ENCODE measurements at places on chromosomes 12 and 14. TPM values are rescaled to one million over a fixed set of nuclear protein-coding genes. Genes with fewer than 3 reads are reported as not detected.

HOXC10 gene
- total RNA-seq: not detected

PTGDR gene
- total RNA-seq: not detected

LUM gene
- total RNA-seq: 834 TPM

OR6C68 gene
- total RNA-seq: not detected

GPD1 gene
- total RNA-seq: not detected

PRH2 gene
- not detected for total RNA-seq

DNA sequence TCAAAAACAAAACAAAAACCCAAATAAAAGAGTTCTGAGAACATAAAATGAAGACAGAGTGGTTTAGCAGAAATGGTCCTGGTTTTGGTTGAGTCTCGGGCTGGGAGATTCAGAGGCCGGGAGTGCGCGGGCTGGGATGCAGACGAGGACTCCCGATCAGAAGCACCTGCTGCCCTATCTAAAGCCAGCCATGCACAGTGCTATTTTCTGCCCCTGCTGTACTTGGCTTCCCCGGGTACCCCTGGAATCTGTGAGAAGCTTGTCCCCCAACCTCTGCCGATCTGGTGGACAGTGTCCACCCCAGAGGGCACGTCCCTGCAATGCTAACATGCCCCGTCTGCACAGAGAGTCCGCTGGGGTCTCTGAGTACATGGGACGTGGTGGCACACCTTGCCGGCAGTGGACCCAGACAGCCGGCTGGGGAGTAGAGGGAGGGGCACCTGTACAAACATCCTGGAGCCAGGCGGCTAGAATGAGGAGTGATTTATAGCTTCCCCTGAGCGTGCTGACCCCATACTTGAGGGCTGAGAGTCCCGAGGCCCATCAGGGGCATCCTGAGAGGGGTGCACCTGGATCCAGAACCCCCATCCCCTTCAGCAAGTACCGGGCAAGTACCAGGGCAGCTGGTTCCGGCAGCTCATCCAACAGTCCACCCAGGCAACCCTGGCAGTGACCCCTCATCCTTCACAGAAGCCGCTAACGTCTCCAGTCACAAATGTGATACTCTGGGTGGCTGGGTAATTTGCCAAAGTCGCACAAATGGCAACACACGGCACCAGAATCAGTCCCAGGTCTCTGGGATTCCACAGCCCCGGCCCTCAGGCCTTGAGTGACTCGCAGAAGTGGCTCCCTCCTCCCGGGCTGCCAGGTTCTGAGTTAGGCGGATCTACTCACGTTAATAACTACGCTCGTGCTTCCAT lies 37.1 kb downstream of the CHGA start:
- DNase-seq: peak; percentile 75
- peaks cover 4% of the 10 kb centered on the region for H3K36me3 ChIP-seq
- H3K27me3 ChIP-seq: no peaks in the 10 kb centered on the region
- H3K27ac ChIP-seq: no peak overlapping the region
- peaks cover 12% of the 10 kb centered on the region for H3K4me1 ChIP-seq

DNA sequence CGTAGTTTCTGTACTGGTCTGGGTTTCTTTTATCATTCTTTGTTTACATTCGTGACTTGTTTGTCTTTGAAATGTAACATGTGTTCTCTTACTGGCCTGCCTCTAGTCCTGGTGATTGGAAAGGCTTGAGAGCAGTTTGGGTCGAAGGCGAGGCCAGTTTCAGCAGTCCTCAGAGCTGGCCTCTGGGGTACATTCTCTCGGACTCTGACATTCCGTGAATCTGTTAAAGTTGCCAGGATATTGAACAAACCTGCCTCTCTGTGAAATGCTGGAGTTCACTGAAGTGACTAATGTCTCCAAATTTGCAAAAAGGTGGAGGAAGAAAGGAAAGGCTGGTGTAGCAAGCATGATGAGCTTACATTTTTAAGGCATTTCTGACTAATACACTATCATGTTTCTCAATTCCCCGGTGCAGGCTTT lies 1.5 kb downstream of the PLEKHA5 start:
- peaks cover 14% of the 10 kb centered on the region for H3K4me1 ChIP-seq
- H3K36me3 ChIP-seq: peaks cover 6% of the 10 kb centered on the region
- peak overlapping the region; percentile 78 for H3K27ac ChIP-seq
- DNase-seq: no peak
- no peaks in the 10 kb centered on the region for H3K27me3 ChIP-seq
- peak overlapping the region; percentile 91 for H3K4me3 ChIP-seq

GRCh38 chr12:21453312-21453852 lies 15.9 kb downstream of the PYROXD1 start:
- peaks cover 17% of the 10 kb centered on the region for H3K36me3 ChIP-seq
- no peak for DNase-seq
- no peak overlapping the region for H3K4me3 ChIP-seq
- H3K27ac ChIP-seq: no peak overlapping the region

- H3K4me3 ChIP-seq: peak overlapping the region; percentile 34
- peaks cover 7% of the 10 kb centered on the region for H3K36me3 ChIP-seq
- no peaks in the 10 kb centered on the region for H3K27me3 ChIP-seq
- no peak for DNase-seq
These were observed 22.9 kb downstream of the SPTLC2 start for GRCh38 chr14:77593501-77593961.

- no peak for DNase-seq
- no peak overlapping the region for H3K4me3 ChIP-seq
- H3K36me3 ChIP-seq: peaks cover 21% of the 10 kb centered on the region
- H3K4me1 ChIP-seq: peaks cover 12% of the 10 kb centered on the region
These were observed 320.8 kb downstream of the MED13L start for GRCh38 chr12:115956659-115957058.

- peak overlapping the region; percentile 63 for H3K27ac ChIP-seq
- DNase-seq: no peak
- no peaks in the 10 kb centered on the region for H3K36me3 ChIP-seq
- H3K4me3 ChIP-seq: no peak overlapping the region
These were observed 9.9 kb downstream of the PITPNM2 start for GRCh38 chr12:123140676-123141614.

DNA sequence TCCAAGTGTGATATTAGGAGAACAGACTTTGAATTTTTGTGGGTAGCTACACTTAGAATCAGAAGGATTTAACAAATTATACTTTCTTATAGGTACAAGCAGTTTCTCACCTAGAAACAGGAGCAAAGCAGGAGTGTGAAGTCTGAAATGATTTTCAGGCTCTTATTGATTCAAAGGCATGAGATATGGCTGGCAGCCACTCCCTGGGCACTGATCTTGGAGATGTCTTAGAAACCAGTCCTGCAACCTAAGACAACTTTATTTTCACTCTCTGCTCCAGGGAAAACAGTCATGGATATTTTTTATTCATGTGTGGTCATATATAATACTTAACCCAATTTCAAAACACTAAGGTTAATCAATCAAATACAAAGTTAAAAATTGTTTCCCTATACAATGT lies 254.9 kb upstream of the TMEM132C start:
- no peak overlapping the region for H3K27ac ChIP-seq
- H3K36me3 ChIP-seq: no peaks in the 10 kb centered on the region
- H3K27me3 ChIP-seq: peaks cover 9% of the 10 kb centered on the region
- DNase-seq: no peak
- H3K4me3 ChIP-seq: no peak overlapping the region
- peaks cover 33% of the 10 kb centered on the region for H3K4me1 ChIP-seq

DNA sequence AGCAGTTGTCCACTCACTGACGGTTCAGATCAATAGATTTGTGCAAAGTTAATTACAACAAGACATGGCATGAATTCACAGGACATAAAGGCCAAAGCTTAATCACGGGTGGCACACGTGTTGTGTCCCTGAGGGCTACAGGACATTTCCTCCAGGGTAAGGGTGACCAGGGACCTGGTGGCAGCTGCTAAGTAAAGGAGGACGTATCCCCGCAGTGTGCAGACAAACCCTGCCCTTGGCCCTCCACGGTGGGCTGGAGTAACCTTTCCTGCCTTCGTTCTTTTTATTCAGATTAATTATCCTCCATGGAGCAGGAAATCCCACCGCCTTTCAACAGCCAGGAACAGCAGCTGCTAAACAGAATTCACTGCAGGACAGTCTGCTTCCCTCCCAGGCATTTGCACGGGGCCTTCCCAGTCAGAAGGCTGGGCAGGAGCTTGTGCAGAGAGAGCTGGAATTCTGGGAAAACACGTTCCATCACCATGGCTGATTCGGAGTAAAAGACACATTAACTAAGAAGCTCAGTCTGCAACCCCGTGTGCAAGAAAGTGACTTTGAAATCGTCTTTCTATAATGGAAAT lies 289.9 kb upstream of the SFSWAP start:
- peaks cover 1% of the 10 kb centered on the region for H3K36me3 ChIP-seq
- no peak overlapping the region for H3K4me3 ChIP-seq
- no peaks in the 10 kb centered on the region for H3K4me1 ChIP-seq
- H3K27ac ChIP-seq: no peak overlapping the region
- DNase-seq: no peak
